ENCODE measurements at places on chromosomes 11 and 22. TPM values are rescaled to one million over a fixed set of nuclear protein-coding genes. Genes with fewer than 3 reads are reported as not detected.

- H3K27ac ChIP-seq = no peak overlapping the region
- H3K36me3 ChIP-seq = no peaks in the 10 kb centered on the region
- H3K4me3 ChIP-seq = no peak overlapping the region
- DNase-seq = no peak
- no peaks in the 10 kb centered on the region for H3K4me1 ChIP-seq
Observed at GRCh38 chr11:38402063-38402462, 1804.0 kb upstream of the RAG2 start.

DNA sequence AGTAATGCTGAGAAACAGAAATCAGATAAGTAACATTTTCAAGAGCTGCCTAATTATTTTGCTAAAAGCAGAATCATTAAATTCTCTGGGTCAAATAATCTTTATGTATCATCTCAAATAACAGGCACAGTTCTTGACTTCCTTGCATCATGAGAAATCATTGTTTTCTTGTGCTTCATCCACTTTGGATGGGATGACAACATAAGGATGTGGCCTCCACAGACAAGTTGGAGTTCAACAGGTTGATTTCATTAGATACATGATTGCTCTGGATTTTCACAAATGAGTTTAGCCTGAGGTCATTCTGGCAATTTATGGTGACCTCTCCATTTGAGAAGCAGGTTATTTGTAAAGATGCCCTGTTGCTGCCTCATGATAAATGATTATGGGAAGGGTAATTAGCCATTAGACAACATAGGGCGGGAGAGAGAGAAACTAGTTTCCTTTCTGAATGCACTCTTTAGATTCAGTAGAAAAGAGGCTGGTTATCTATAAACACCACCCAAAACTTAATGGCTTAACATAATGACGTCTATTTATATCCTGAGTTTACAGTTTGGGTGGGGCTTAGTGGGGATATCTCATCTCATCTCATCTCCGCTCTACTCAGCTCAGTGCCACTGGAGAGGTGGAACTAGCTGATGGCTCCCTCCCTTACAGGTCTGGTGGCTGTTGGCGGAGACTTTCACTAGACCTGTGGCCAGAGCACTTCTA is 35.0 kb upstream of the ADORA2A start:
- no peaks in the 10 kb centered on the region for H3K27me3 ChIP-seq
- H3K4me3 ChIP-seq = no peak overlapping the region
- no peak for DNase-seq
- no peak overlapping the region for H3K27ac ChIP-seq
- peaks cover 4% of the 10 kb centered on the region for H3K4me1 ChIP-seq
- no peaks in the 10 kb centered on the region for H3K36me3 ChIP-seq

- no peak for DNase-seq
- no peaks in the 10 kb centered on the region for H3K27me3 ChIP-seq
- no peak overlapping the region for H3K4me3 ChIP-seq
- no peaks in the 10 kb centered on the region for H3K36me3 ChIP-seq
- H3K27ac ChIP-seq = no peak overlapping the region
Observed at GRCh38 chr11:105024394-105024793, 1.4 kb upstream of the CASP5 start.

GDPD4 gene
- not detected for total RNA-seq

OR8D4 gene
- total RNA-seq = not detected

TESMIN gene
- total RNA-seq = 7.4 TPM

DNA sequence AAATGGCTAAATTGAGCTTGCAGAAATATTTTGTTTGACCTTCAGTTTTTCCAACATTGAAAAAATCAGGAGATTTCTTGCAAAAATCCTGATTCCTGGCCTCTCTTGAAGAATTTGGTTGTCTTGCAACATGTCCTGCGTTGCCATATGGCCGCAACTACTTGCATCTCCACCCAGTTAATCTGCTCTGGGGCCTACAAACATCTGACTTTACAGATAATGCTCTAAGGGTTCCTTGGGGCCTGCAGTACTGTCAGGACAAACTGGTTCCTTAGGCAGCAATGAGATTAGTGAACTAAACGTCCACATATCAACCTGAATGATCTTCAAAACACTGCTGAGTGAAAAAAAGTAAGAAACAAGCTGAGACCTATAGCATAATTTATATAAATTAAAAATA is 36.6 kb upstream of the FEZ1 start:
- H3K4me1 ChIP-seq = no peaks in the 10 kb centered on the region
- no peaks in the 10 kb centered on the region for H3K36me3 ChIP-seq
- no peak overlapping the region for H3K4me3 ChIP-seq
